WTC11 (cell line): ENCODE measurements at places on chromosomes 1 and 21. TPM values are rescaled to one million over a fixed set of nuclear protein-coding genes. Genes with fewer than 3 reads are reported as not detected.

CR1L gene
- 12.5 to 16.5 TPM (median 13.7 TPM) in 3 replicates for total RNA-seq

COL9A2 gene
- total RNA-seq: 4.2 to 5.5 TPM (median 4.7 TPM) in 3 replicates

ZNHIT6 gene
- 14.3 to 16.4 TPM (median 15.9 TPM) in 3 replicates for total RNA-seq

MARK1 gene
- total RNA-seq: 13.9 to 18.6 TPM (median 14.6 TPM) in 3 replicates

SH2D5 gene
- 13.4 to 17.8 TPM (median 13.8 TPM) in 3 replicates for total RNA-seq

LYST gene
- total RNA-seq: 0.46 to 0.99 TPM (median 0.59 TPM) in 3 replicates

PROK1 gene
- total RNA-seq: not detected in 3 replicates

LRIF1 gene
- total RNA-seq: 17.2 to 22.8 TPM (median 21.9 TPM) in 3 replicates
